Glutamatergic neuron (in vitro differentiated cells): ENCODE measurements at places on chromosomes 16 and 17.

DNA sequence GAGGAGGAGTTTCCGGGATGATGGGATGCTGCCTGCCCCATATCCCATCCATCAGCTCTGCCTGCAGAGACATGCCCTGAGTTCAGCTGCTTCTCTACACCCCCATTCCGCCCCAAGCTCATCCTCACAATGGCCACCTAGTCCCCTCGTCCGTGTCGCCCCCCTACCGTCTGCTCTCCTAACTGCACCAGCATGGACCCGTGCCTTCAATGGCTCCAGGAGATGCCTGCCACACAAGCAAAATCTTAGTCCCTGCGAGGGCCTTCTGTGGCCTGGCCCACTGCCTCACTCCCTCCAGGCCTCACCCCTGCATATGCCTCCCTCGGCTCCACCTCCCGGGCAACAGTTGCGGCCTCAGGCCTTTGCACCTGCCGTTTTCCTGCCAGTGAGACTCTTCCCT lies 1.8 kb upstream of the TELO2 start:
- DNase-seq, result no peak

- no peak for DNase-seq
Measured at GRCh38 chr16:49733313-49734009, 122.5 kb downstream of the ZNF423 start.

GRCh38 chr16:67872631-67873434 lies at the start of gene EDC4:
Gene EDC4, plus strand, starts transcription at chr16:67873052. Its CDS starts 210 bp downstream, at chr16:67873262.
- peak; percentile 88 for DNase-seq

GRCh38 chr17:65514541-65514940 lies 46.9 kb downstream of the AXIN2 start:
- no peak for DNase-seq

- no peak for DNase-seq
Measured at GRCh38 chr17:41429667-41430066, 5.3 kb upstream of the KRT37 start.

GRCh38 chr16:62130101-62130500 lies 93.9 kb upstream of the CDH8 start:
- DNase-seq, result no peak

GRCh38 chr16:88941913-88942909 lies 34.8 kb downstream of the CBFA2T3 start:
- DNase-seq, result peak; percentile 88

DNA sequence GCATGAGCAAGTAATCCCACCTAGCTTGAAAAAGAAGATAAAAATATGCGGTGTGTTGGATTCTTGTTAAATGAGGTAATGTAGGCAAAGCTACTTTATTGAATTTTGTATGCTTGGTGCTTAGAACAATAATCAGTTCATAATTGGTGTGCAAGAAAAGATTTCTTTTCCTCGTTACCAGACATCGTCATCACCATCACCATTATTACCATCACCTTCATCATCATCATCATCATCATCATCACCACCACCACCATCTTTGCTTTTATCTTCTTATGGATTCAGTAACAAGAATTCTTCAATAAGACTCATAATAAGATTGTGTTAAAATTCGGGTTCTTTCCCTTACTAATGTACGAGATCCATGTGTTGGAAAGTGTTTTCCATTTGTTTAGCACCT lies 173.7 kb downstream of the RBFOX1 start:
- no peak for DNase-seq

DNA sequence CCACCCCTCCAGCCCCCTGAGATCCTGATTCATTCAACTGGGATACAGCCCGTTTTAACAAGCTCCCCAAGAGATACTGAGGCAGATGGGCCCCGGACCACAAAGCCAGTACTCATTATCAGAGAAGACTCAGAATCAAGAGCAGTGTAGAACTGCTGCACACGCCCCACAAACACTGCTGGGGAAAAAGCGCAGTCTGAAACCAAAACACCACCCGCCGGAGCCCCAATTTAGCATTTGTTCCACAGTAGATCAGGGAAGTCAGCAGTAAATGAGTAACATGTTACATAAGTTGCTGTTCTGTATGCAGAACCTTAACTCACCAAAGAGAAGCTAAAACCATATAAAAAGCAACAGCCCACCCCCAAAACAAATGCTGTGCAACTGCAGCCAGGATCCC lies 123.6 kb downstream of the CDYL2 start:
- no peak for DNase-seq

DNA sequence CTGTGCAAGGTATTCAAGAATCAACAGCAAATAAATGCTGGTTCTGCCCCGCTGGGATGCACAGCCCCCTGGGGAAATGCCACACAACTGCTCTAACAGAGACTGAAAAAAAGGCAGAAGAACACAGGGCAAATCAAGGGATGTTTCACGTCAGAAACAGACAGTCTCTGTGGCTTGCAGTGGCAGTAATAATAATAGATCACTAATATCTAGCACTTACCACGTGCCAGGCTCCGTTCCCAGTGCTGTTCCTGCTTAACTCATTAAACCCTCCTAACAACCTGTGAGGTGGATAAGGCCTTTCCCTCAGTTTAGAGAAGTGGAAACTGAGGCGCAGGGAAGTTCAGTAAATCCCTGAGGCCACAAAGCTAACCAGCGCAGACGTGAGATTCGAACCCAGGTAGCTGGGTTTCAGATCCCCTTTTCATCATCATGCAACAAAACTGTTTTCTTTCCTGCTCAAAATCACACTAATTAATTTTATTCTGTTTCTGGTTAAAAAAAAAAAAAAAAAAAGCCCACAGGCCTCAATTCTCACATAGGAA lies 36.7 kb downstream of the ARHGAP17 start:
- DNase-seq, result peak; percentile 32

DNA sequence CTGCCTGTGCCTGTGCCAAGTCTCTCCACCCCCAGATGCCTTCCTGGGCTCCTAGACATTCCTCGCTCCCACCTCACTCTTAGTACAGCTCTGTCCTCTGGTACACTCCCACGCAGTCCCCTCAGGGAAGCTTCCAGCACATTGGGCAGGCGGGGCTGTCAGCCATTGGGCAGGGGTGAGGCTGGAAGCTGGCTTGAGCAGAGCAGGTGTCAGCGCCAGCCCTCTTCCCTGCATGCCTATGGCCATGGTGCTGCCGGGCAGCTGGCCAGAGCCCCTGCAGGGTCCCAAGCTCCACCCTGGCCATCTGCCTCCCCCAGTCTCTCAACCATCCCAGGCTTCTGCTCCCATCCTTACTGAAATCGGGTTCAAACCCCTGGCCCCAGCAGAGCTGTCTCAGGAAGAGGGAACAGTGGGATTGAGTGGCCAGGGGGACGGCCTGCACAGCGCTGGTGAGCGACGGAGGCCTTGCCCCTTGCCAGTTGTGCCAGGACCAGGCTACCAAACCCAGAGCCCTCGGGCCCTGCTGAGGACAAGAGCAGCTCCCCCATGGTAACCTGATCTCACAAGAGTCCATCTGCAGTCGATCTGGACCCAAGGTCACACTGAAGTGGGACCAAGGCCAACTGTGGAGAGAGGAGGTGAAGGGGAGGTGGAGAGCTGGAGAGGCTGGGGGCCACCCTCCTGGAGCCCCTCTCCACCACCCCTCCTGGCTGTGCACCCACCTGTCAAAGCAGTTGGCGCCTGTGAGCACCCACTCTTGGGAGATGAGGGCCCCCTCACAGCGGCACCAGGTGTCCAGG lies 2.4 kb upstream of the B9D1 start:
- DNase-seq, result peak; percentile 47

DNA sequence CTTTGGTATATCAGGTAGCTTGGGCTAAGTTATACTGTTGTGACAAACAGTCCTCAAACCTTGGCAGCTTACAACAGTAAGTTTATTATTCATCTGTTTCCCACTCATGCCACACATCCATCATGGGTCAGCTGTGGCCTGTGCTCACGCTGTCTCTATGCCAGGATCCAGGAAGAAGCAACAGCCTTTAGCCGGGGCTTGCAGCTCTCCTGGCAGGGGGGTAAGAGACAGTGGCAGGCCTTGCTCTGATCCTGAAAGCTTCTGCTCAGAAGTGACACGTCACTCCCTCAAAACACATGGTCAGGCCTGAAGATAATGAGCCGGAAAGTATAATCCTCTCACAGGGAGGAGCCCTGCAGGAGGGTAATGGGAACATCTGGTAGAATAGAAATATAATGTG lies 377.6 kb downstream of the CPPED1 start:
- no peak for DNase-seq

DNA sequence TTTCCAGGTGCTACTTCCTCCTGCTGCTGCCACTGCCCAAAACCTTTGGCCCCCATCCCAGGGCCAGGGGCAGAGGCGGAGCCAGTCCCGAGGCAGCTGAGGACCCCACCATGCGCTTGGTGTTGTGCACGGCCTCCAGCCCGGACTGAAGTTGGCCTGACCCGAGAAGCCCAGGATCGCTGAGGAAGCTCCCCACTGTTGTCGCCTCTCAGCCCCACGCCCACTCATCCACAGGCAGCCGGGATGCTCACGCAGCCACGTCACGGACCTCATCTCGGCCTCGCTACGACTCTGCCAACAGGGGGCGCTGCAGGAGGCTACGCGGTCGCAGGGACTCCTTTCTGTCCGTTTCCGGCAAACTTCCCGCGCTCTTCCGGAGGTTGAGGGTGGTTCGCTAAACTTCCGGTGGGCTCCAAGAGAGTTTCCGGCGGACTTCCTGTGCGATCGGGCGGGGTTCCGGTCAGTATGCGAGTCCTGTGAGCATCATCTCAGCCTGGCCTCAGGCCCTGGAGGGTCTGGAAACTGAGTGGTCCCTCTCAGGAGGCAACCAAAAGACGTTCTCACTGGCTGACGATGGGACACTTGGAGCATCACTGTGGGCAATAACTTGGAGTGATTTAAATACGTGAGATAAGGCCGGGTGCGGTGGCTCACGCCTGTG lies 12.4 kb downstream of the ZG16B start:
- DNase-seq, result no peak

DNA sequence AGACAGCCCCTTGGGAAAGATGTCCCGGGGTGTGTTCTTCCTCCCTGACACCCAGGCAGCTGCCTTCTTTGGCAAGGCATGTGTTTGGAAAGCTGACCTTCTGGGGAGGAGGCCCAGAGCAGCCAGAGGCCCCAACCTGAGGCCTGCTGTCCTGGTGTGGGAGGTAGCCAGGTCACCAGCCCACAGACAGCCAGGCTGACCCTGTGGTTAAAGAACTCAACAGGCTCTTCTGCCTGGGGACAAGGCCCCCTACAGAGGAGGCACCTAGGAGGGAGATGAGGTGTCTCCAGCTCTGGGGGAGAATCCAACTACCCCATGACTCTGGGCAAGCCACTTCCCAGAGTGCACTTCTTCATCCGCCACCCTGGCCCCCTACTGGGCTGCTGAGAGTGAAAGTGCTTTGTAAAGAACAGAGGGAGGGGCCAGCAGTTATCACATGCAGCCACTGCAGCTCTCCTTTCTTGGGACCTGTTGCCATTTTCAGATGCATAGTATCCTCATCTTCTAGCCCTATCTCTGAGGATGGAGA lies 13.1 kb upstream of the SREBF1 start:
- DNase-seq, result no peak

DNA sequence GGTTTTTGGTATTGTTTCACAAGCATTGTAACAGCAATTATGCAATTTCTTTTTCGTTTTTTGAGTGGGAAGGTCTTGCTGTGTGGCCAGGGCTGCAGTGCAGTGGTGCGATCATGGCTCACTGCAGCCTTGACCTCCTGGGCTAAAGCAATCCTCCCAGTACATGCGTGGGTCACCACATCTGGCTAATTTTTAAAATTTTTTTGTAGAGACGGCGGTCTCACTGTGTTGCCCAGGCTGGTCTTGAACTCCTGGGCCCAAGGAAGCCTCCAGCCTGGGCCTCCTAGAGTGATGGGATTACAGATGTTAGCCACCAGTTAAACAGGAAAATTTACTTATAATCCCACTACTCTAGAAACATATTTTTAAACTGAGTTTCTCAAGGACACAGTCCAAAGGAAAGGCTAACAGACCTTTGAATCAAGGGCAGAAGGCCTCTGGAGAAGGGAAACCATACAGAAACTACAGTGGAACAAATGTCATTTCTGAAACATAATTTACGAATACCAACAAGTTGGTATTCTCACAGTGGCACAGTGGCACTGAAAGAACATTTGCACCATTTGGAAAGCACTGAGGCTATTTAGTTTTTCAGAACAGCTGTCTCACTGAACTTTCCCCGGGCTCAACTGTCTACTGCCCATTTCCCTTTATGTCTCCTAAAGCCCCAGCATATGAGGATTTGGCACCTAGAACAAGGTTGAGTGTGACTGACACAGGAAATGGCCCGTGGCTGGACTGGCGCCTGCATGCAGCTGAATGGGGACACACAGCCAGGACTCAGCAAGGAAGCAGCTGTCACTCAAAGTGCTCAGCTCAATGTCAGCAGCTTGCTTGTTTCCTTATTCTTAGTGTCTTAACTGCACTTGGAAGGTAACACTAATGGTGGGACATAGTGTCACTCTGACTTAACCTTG lies 2.8 kb upstream of the PRKAR1A start:
- no peak for DNase-seq

- no peak for DNase-seq
Measured at GRCh38 chr17:2393954-2394749, 6.7 kb downstream of the MNT start.

DNA sequence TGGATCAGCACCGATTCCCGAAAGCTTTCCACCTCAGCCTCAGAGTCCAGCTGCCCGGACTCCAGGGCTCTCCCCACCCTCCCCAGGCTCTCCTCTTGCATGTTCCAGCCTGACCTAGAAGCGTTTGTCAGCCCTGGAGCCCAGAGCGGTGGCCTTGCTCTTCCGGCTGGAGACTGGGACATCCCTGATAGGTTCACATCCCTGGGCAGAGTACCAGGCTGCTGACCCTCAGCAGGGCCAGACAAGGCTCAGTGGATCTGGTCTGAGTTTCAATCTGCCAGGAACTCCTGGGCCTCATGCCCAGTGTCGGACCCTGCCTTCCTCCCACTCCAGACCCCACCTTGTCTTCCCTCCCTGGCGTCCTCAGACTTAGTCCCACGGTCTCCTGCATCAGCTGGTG lies 15.0 kb downstream of the CD300LG start:
- DNase-seq, result no peak

GRCh38 chr17:53012364-53012763 lies 810.4 kb upstream of the KIF2B start:
- DNase-seq, result no peak

DNA sequence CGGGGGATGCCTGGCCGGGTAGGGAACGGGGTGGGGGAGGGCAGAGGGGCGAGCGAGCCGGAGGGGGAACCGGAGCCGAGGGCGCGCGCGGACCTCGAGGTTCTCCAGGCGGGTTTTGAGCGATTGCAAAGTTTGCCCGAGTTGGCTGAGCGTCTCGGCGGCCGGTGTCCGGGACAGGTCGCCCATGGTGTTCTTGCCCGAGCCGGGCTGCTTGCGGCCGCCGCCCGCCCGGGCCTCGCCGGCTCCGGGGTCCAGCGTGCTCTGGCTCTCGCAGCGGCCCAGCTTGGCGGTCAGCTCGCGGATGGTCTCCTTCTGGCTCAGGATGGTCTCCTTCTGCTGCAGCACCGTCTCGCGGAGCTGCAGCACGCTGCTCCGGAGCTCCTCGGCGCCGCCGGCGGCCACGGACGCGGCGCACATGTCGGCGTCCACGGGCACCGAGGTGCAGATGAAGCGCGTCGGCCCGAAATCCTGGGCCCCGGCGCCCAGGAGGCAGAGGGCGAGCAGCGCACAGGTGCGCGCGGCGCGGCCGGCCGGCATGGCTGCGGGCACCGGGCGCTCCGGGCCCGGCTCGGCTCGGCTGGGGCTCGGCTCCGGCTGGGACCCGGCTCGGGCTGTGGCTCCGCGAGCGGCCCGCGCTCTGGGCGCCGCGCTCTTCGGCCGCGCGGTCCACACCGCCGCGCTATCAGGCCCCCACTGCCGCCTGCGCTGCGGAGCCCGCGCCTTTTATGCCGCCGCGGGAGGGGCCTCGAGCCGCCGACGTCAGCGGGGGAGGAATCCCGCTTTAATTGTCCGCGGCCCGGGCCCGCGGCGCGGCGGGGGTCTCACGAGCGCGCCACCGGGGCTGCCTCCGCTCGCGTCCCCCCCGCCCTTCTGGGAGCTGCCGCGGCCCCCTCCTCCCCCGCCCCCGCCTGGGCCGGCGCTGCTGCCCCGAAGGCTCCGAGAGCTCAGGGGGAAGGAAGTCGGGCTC lies at the start of gene NPTX1:
Gene NPTX1, minus strand, starts transcription at position 698 of the 967 bp plus-strand sequence. Its CDS starts 161 bp downstream, at position 537.
- DNase-seq, result peak; percentile 59
